Stimulated activated naive CD8-positive, alpha-beta T cell treated with anti-CD3 and anti-CD28 coated beads, Interleukin-15, Interleukin-2, amounts not matched to agents 100 U/mL and 50 U/mL, for 24 hours (primary cell): ENCODE measurements at places on chromosomes 6 and 20.

DNA sequence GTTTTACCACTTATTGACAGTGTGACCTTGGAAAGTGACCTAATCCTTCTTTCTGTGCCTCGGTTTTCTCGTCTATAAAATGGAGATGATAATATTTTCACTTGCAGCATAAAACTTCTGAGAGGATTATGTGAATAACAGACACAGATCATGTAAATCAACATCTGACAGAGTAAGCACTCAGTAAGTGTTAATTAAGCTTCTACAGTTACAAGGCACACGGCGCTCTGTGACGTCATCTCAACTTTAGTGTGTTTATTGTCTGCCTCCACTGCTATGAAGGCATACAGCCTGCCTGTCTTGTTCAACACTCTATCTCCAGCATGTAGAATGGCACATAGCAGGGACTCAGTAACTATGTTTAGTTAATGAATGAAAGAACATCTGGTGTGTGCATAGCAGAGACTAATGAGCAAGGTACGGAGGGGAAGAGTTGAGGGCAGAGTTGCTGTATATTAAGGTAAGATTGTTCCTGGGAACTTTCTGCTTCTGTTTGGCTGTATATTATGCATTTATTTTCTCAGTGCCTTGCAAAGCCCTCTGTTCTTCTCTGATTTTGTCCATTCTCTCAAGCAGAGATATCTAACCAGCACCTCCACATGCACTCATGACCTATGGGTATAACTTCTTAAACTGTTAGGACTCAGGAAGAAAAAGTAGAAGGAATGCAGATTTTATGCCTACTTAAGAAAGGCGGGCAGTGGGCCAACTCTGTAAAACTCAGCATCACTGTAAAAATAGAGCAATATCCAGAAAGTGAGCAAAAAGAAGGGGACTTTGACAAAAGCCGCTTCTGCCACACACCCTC is 66.4 kb upstream of the STMND1 start:
- no peak for DNase-seq

GRCh38 chr6:84035484-84035883 is 1.9 kb downstream of the MRAP2 start:
- no peak for DNase-seq

DNA sequence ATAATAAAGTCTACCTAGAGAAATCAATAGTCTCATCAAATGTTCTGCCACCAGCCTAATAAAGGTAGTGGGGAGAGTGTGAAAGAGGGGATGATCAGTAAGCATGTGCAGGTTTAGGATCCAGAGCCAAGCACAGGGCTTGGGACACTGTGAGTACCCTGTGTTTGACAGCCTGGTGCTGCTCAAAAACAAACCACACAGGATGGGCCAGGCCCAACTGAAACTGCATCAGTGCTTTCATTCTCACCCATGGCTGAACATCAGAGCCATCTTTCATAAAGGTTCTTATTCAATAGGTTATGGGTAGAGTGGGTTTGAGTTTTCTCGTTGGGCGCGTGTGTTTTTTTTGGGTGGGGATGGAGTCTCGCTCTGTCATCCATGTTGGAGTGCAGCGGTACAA is 87.3 kb upstream of the NHSL1 start:
- DNase-seq: no peak

GRCh38 chr20:23215344-23215995 is 129.3 kb upstream of the CD93 start:
- DNase-seq: no peak

DNA sequence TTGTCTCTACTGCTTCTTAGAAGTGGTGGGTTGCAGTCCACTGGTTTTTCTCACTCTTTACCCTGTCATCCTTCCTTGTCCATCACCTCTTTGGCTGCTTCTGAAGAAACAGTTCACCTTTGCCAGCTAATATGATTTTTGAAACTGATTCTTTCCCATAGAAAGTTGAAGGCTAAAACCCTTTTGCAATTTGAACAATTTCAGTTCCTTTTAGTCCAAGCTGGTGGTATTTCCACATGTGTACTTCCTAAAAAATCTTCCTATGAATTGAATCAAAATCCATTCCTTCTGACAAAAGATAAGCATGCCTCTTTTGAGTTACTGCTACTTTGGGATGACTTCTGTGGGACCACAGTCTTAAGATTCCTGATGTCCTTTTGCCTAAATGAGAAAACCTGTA is 210.0 kb upstream of the MAN1A1 start:
- DNase-seq: no peak

DNA sequence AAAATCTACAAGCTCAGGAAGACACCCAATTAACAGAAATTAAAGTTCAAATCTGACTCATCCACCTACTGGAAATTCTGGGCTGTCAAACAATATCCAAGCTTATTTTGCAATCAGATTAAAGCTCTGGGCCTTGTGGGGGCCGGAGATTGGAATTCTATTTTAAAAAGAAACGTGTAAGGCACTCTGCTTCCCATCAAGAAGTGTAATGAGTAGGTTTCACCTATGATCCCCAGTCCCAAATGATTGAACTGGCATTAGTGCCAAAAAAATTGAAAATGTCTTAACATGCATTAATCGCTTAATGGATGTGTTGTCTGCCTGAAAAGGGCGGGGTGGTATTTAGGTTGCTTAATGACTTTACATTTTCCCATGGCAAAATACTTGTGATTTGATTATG is 542.4 kb upstream of the BTBD3 start:
- DNase-seq: no peak
